Natural killer cell (primary cell): ENCODE measurements at places on chromosomes 2 and 18. TPM values are rescaled to one million over a fixed set of nuclear protein-coding genes. Genes with fewer than 3 reads are reported as not detected.
A peak's percentile ranks its signal among the peaks of the same experiment; 100 is the strongest.

GRCh38 chr18:35707247-35707646 lies 125.7 kb downstream of the GALNT1 start:
- no peak for DNase-seq

GRCh38 chr2:172079838-172080640 lies 5.3 kb upstream of the DLX1 start:
- DNase-seq, result peak; percentile 24

DNA sequence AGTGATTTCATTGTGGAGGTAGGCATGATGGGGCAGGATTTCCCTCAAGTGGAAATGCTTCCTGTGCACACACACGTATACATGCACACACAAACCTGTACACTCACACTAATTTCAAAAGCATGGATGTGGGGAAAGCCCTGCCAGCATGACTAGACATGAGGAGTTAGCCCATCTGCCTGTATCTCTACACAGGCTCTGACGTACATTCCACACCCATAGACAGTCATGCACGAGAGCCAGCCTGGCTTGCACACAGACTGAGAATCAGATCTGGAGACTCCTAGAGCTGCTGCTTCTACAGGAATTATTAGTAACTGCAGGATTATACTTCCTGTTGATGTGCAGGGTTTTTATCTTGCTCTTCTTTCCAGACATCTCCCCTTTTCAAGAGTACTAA lies 27.3 kb upstream of the NFU1 start:
- no peak for DNase-seq

DNA sequence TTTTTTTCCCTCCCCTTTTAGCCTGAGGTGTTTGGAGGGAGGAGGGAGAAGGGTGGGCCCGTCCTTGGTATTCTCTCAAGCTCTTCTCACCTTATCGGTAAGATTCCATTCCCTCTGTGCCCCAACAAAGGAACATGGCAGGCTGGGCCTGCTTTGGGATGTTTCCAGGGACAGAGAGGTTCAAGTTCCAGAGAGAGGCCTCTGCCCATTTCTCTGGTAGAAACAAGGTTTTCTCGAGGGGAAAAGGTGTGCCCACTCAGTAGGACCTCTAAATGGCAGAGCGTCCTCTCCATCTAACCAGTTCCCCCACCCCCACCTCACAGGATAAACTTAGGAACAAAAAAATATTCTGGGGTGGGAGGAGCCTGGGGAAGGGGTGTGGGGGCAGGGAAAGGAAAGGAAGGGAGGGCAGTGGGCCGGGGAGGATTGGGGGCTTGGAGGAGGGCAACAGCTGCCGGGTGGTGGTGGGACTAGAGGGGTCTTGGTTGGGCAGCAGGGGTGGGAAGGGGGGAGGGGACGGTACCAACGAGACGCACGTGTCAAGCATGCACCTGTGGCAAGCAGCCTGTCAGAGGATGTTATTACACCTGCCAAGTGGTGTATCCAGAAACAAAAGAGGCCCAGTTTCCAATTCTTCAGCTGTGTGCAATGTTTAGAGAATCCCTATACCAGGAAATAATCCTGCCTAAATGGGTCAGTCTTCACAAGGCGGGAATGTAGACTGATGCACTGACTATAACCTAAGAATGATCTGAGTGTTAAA lies 2.1 kb downstream of the PCBP1 start:
- no peak for DNase-seq

- DNase-seq, result no peak
Observed at GRCh38 chr18:5961097-5961827, 65.9 kb upstream of the TMEM200C start.

GRCh38 chr18:61784834-61785233 lies 108.0 kb downstream of the RNF152 start:
- no peak for DNase-seq

GRCh38 chr2:32632089-32632488 lies 4.2 kb downstream of the TTC27 start:
- no peak for DNase-seq

DNA sequence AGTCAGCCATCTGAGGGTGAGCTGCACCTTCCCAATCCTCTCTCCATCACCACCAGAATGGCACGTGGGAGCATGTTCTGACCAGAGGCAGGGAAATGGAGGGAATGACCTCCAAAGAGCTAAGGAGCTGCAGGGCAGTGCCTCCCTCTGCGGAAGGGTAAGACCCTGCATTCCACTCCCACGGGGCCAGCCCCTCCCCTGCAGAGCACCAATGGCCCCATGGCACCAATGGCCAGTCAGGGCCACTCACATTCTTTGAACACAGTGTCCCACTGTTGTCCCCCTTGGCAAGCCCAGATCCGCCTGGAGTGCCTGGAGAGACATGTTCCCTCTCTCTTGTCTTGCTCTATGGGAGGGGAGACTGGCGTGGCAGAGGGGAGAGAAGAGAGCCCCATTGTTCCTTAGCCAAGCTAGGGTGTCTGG lies 164.4 kb downstream of the TNS1 start:
- DNase-seq, result no peak

DNA sequence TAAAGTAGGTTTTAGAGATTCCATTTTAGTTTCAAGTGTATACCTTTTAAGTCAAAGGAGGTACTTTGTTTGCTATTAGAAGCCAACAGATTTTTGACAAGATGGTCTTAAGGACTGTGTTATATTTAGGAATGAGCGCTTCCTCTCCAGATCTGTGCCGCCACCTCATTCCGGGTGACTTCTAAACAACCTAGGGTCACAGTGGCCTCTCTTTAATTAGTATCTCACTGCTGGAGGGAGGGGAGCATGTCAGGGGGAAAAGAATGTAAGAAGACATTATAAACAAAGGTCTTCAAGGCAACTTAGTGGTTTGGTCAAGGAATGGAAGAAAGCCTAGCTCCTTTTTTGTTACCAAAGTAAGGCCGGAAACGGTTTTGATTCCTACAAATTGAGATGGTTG lies 67.0 kb downstream of the RBMS1 start:
- no peak for DNase-seq

GRCh38 chr2:11534071-11534745 lies 363 bp downstream of the GREB1 start:
- no peak for DNase-seq

DNA sequence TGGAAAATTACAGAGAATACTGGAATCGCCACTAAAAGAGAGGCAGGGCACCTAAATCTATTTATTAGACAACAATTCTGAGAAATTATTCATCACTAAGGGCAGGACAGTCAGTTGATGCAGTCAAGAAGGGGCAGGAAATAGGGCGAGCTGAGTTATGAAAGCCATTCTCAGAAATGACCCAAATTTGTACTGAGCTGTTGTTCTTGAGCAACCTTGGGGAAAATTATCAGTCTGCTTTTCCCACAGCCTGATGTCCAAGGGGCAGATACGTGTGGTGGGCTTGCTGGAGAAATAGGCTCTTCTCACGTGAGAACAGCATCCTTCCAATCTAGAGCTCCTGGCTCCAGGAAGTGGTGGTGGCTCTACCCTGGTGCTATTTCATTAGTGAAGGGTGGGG lies 38.6 kb downstream of the STON1 start:
- no peak for DNase-seq

- DNase-seq, result no peak
Observed at GRCh38 chr18:70221156-70221914, 15.8 kb upstream of the RTTN start.

- DNase-seq, result peak; percentile 11
Observed at GRCh38 chr2:201433394-201433995, 17.8 kb downstream of the TRAK2 start.

DNA sequence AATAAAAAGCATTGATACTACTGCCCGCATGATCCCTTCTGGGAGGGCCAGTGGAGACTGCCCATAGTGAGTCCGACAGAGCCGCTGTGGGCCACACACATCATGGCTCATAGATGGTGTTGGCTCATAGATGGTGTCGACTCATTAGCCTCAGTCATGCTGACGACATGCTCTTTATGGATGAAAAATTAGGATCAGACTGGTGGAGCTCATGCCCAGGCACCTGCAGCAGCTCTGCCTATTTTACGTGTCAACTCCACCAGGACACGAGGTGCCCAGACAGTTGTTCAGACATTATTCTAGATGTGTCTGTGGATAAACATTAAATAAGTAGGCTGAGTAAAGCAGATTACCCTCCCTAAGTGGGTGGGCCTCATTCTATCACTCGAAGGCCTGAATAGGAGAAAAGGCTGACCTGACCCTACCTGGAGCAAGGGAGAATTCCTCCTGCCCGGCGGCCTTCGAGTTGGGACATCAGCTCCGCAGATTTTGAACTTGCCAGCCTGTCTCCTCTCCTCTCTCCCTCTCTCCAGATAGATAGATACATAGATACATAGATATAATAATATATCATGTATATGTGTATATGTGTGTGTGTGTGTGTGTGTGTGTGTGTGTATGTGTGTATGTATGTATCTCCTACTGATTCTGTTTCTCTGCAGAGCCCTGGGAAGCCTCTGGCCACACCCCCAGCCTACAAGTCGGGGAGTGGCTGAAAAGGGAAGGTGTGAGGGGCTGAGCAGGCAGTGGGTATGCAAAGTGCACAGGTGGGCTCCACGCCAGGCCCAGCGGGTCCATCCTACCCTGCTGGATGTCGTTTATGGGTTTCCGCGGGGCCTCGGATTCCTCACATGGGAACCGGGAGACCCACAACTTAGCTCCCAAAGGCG lies 13.6 kb upstream of the TEX51 start:
- DNase-seq, result no peak

- no peak for DNase-seq
Observed at GRCh38 chr2:36461039-36461681, 105.6 kb downstream of the CRIM1 start.

DNA sequence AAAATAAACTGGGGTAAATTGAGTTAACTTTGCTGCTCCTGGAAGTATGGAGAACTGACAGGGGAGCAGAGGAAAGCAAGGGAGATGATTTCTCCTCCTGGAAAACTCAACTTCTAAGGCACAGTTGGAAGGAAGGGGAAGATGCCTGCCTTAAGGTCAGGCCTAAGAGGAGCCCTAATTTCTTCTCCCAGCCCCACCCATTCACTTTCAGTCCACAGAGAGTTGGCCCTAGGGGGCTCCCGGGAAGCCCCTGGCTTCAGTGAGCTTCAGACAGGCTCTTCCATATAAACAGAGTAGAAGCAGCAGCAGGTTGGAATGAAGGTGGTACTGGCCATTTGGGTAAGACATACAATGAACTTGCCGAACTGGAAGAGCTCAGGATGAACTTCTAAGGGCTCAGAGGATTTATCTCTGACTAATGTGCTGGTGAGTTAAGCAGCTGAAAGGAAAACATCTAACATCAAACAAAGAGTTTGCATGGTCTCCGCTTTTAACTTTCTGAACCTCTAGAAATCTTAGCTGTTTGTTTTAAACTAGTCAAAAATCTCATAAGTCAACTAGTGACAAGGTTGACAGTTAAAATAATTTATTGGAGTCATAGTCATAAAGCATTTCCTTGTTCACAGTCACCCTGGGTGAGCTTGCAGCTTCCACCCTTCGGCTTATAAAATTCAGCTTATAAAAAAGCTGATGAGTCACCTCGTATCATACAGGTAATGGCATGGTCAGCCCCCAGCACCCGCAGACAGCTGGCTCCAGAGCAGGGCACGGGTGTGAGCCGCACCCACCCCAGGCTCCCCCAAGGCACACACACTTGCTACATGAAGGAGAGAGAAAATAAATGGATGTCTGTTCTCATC lies 9.8 kb downstream of the MALL start:
- no peak for DNase-seq

DNA sequence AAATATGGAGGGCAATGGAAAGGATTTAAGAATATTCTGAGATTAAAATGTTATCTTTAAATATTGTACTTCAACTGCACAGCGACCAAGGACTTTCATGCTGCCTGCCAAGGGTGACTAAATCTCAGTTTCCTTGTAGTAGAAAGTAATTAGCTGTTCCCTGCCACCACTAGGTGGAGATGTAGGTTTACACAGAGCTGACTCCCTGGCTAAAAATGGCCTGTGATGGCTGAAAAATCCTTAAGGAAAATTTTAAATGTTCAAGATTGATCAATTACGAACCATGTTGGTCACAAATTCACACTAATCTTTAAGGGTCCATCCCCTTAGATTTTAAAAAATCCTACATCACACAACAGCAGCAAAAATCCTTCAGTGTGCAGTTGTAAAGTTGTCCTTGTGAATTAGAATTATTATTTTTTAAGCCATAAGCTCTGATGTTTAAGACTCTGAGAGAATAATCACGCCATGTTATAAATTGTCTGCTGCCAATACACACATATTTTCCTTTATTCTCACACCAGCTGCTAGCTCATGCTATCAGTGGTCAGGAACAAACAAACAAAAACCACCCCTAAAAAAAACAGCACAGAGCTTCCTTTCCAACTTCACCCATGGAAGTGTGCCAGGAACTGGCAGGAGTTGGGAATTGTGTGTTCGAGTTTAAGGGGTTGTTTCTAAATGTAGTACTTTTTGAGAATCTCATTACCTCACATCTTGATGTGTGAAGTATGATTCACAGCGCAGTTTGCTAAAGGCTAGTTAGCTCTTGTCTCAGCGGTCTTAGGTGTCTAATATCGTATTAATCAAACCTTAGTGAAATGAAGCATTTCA lies 399.8 kb downstream of the TMEM182 start:
- no peak for DNase-seq

DNA sequence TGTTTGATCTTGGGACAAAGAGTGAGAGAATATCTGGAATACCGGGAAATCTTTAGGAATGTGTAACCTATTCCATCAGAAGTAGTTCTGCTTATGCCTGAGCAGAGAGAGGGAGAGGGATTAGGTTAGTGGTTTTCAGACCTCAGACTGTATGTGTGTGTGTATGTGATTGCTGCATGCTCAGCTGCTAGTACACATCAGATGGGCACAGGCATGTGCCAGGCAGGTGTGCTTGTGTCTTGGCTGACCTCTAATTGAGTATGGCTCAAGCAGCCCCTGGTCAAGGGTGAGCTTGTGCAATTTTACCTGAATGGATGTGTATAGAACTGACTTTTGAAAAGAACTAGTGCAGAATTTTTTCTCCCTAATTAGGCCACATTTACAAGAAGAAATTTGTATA lies 91.2 kb downstream of the INSIG2 start:
- no peak for DNase-seq

DNA sequence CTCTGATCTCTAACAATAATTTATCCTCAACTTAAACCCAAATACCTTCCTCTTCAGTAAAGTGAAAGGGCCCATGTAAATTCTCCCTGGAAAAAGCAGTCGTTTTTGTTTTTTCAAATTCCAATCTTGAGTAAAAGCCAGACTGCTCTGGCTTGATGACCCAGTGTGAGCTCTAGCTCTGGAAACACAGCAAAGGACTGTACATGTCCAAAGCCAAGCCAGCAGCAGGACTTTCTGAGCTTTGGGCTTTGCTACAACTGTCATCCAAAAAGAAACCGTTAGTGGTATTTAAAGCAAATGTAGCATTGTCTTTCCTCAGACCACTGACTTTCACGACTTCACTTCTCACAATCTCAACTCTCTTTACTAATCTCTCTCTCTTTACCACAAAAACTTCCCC lies 25.4 kb downstream of the SH3YL1 start:
- DNase-seq, result no peak

- peak; percentile 9 for DNase-seq
Observed at GRCh38 chr18:48037481-48038271, 107.2 kb upstream of the SMAD2 start.

GRCh38 chr2:110732422-110733413 lies at the start of gene ACOXL:
Gene ACOXL (plus strand): TSS chr2:110732573. CDS start chr2:110768390, 35,817 bp downstream.
- no peak for DNase-seq

CREG2 gene
- not detected for total RNA-seq

FAM110C gene
- total RNA-seq, result 1.3 TPM

SPAG16 gene
- 3.5 TPM for total RNA-seq

DYNAP gene
- total RNA-seq, result not detected

ALPI gene
- not detected for total RNA-seq

INPP5D gene
- 498 TPM for total RNA-seq

SLC66A3 gene
- total RNA-seq, result 21.8 TPM

ABHD1 gene
- 0.88 TPM for total RNA-seq

SLC5A7 gene
- total RNA-seq, result not detected

RAB31 gene
- total RNA-seq, result 9.9 TPM

CCDC68 gene
- total RNA-seq, result not detected

RGPD4 gene
- not detected for total RNA-seq

GAL3ST2 gene
- not detected for total RNA-seq
